ENCODE measurements at places on chromosomes 2 and 18.

- peak; percentile 49 for DNase-seq
Measured at GRCh38 chr2:201964631-201965206, 68.9 kb upstream of the FZD7 start.

- DNase-seq = no peak
Measured at GRCh38 chr2:211534632-211535031, 978.2 kb downstream of the CPS1 start.

- DNase-seq = no peak
Measured at GRCh38 chr18:23972453-23972852, 42.1 kb upstream of the TTC39C start.

- no peak for DNase-seq
Measured at GRCh38 chr2:174597345-174598047, at the start of gene WIPF1. WIPF1 (minus strand) TSS chr2:174597804; CDS start chr2:174585573, 12,231 bp downstream.
